ENCODE measurements at places on chromosomes 3 and 15.

DNA sequence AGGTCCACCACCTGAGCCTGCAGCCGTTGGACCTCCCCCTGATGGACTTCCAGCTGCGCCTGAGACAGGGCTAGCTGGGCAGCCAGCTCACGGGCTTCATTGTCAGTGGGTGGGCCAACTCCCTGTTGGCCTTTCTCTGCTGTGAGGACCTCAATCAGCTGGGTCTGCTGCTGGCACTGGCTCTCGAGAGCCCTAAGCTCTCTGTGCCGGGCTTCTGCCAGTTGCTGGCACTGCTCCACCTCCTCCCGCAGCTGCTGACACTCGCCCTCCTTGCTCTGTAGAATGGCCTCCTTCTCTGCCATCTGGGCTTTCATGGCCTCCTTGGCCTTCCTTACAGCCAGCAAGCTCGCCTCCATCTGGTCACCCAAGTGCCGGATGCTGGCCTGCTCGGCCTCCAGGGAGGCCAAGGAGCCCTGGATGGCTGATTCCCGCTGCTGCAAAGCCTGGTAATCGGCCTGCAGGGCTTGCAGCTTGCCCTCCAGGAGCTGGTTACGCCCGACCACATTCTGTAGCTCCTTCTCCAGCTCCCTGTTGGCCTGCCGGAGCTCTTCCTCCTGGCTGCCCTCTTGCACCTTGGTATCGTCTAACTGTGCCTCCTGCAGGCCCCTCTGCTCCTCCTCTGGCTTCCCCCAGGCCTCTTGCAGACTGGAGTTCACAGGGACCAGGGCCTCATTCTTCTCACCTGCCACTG lies 23.8 kb downstream of the CXCR6 start:
- no peaks in the 10 kb centered on the region for H3K27me3 ChIP-seq
- peaks cover 88% of the 10 kb centered on the region for H3K36me3 ChIP-seq
- peaks cover 67% of the 10 kb centered on the region for H3K4me1 ChIP-seq
- H3K27ac ChIP-seq, result no peak overlapping the region
- H3K4me3 ChIP-seq, result no peak overlapping the region

DNA sequence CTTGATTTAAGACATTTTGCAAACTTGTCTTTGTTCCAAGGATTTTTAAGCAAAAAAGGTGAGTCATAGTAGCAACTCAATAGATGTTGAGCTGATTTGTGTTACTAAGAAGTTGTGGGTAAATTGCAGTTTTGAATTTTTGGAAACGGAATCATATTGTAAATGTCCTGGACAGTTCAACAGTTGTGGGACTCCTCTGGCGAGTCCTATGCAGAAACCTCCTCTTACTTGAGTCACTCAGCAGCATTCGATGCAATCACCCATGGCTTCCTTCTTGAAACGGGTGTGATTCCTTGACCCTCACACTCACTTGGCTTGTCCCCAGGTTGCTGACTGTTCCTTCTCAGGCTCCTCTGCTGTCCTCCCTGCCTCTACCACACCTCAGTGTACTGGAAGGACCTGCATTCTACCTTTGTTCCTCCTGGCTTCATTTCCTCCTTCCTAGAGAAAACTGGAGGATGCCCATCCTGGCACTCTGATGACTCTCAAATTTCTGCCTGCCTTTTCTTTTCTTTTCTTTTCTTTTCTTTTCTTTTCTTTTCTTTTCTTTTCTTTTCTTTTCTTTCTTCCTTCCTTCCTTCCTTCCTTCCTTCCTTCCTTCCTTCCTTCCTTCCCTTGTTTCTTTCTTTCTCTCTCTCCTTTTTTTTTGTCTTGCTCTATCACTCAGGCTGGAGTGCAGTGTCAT lies 52.8 kb upstream of the DGKG start:
- H3K27ac ChIP-seq, result no peak overlapping the region
- no peaks in the 10 kb centered on the region for H3K36me3 ChIP-seq

DNA sequence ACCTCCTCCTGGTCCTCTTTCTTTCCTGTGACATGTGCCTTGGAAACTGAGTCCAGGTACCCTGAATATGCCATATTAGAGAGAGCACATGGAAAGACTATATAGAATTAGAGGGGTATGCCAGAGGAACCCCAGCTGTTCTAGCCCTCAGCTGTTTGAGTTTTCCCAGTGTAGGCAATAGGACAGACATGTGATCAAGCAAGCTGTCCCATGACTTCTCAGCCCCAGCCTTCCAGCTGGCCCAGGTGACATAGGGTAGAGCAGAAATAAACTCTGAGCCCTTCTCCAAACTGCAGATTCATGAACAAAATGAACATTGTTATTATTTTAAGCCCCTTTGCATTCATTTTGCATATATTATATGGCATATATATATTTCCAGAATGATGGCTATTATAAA lies 118.7 kb downstream of the PPM1L start:
- no peak for DNase-seq
- H3K27ac ChIP-seq, result no peak overlapping the region
- H3K27me3 ChIP-seq, result peaks cover 5% of the 10 kb centered on the region
- no peak overlapping the region for H3K4me3 ChIP-seq

DNA sequence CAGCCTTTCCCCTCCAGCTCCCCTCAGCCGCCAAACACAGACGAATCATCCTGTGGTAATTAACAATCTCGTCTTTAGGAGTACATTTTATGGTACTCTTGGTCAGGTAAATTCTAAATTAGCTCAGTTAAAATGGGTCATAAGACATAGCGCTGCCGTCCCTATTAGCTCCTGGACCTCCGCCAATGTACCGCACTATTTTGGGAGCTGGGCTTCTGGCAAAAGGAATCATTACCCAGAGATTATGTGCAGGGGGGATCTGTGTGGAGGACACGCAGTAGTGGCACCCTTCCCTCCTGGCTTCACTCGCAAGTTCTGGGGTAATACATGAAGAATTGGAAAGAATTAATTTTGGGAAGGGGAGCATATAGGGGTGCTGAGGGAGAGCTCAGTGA lies 68.6 kb upstream of the ONECUT1 start:
- no peak for DNase-seq
- H3K4me1 ChIP-seq, result no peaks in the 10 kb centered on the region
- H3K27me3 ChIP-seq, result no peaks in the 10 kb centered on the region
- no peak overlapping the region for H3K27ac ChIP-seq

GRCh38 chr3:64216274-64217147 lies 8.8 kb downstream of the PRICKLE2 start:
- H3K4me1 ChIP-seq, result no peaks in the 10 kb centered on the region
- H3K36me3 ChIP-seq, result no peaks in the 10 kb centered on the region
- H3K4me3 ChIP-seq, result no peak overlapping the region
- no peak overlapping the region for H3K27ac ChIP-seq
- no peak for DNase-seq
- peaks cover 7% of the 10 kb centered on the region for H3K27me3 ChIP-seq

GRCh38 chr3:189404797-189405484 lies 226.2 kb upstream of the TP63 start:
- H3K4me1 ChIP-seq, result peaks cover 2% of the 10 kb centered on the region
- H3K4me3 ChIP-seq, result no peak overlapping the region
- no peak for DNase-seq
- H3K27ac ChIP-seq, result no peak overlapping the region

Measured in activated CD4-positive, alpha-beta T cell treated with anti-CD3 and anti-CD28 coated beads, Interleukin-2, amount 10 ng/mL, durations not matched to agents 7 days and 5 days (primary cell).